ENCODE measurements at places on chromosomes 2 and 18. TPM values are rescaled to one million over a fixed set of nuclear protein-coding genes. Genes with fewer than 3 reads are reported as not detected.

PTH2R gene
- 0.31 TPM for total RNA-seq

UXS1 gene
- total RNA-seq, result 67.4 TPM

SEH1L gene
- total RNA-seq, result 28.8 TPM

VSNL1 gene
- 20.6 TPM for total RNA-seq

CCL20 gene
- not detected for total RNA-seq

FSHR gene
- total RNA-seq, result not detected

PDCD1 gene
- total RNA-seq, result not detected

FZD7 gene
- 27.1 TPM for total RNA-seq

DNA sequence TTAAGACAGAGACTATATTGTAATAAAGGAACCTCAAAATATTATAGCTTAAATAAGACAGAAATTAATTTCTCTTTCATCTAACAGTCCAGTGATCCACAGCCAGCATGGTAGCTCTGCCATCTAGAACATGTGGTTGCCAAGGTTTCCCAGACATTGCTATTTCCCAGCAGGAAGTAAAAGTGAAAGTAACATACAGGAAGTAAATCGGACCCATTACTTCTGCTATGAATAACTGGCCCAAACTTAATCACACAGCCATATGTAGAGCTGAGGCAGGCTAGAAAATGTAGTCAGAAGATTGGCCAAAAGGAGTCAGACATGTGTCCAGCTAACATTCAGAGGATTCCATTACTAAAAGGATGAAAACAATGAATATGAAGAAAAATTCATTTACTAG lies 71.0 kb downstream of the NOL4 start:
- no peak for DNase-seq

DNA sequence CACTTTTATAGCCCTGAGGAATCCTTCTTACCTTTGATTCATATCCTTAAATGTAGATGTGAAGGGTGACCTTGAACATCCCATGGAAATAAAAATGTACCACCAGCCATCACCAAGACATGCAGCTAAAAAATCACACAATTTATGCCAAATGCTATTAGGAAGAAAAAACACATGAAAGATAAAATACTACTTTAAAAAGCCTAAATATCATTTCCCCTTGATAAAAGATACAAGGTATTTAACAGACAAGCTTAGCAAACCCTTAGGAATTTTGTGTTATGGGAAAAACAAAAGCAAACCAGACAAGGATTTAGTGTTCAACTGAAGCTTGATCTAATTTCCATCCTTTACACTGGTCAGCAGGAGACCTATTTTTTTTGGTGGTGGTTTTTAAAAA lies 255.0 kb downstream of the ICOS start:
- DNase-seq, result no peak

GRCh38 chr2:16023506-16024360 lies 83.4 kb downstream of the MYCN start:
- no peak for DNase-seq

DNA sequence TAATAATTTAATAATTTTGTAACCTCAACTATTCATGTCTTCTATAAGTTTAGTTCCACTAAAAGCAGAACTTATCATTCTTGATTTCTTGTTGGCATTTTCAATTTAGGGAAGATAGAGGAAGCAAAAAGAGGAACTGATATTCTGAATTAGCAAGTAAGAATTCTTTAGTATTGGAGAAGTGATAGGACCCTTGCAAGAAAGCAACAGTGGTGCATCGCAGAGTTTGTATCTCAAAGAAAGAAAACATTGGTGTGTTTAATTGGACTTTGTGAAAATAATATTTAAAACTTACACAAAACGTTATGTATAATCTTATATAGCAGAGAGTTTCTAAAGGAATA lies 36.5 kb upstream of the TNFRSF11A start:
- no peak for DNase-seq

DNA sequence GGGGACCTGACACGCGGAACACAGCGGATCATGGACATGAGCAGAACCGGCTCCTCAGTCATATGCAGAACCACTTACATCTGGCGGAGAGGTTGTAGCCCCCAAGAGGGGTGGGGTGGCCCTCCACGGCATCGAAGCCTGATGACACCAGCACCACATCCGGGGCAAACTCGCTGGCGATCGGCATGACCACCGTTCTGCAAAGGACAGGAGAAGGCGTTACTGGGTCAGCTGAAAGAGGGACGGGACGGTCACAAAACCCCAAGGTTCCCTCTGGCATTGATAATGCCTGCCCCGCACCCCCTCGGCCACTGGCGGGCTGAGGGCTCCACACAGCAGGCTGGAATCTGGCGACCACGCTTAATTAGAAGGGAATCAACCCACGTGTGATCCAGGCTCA lies 220.5 kb downstream of the TWIST2 start:
- DNase-seq, result no peak

DNA sequence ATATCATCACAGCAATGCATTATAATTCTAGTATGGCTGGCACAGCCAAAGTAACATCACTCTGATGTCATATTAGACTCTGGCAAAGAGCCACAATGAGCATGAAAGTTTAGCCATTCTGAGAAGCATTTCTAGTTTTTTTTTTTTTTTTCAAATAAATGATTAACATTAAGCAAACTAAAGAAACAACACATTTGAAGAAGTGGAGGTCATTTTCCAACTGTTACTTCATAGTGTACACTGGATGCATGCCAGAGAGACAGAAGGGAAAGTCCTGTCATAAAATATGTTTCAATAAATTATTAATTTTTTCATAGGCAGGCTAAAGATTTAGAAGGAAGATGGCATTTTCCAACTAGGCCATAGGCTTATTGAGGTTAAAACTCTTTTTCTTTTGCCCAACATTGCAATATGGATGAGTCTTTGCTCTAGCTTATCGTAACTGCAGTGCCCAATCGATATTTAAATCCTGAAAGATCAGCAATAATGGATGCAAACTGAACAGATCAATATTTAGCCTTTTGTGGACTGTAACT lies 1630.4 kb upstream of the ACVR2A start:
- no peak for DNase-seq

- no peak for DNase-seq
Measured at GRCh38 chr2:239455436-239456203, 54.8 kb upstream of the HDAC4 start.

- DNase-seq, result peak; percentile 32
Measured at GRCh38 chr2:123993728-123994323, 31.3 kb upstream of the CNTNAP5 start.

DNA sequence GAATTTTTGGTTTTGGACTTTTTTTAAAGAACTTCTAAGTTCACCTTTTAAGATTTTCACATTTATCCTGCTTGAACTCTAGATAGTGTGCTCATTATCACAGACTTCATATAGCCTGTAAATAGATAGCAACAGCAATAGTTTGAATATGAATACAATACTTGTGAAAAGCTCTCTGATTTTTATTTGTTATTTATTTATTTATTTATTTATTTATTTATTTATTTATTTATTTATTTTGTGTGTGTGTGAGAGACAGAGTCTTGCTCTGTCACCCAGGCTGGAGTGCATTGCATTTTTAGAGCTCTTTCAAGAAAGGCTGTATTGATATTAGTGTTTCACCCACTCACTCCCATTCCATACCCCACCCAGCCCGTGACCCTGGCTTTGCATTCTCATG lies 153.6 kb downstream of the CNTNAP5 start:
- no peak for DNase-seq

GRCh38 chr2:235212501-235213158 lies 260.8 kb downstream of the SH3BP4 start:
- DNase-seq, result no peak

GRCh38 chr2:224221455-224221913 lies 180.4 kb downstream of the FAM124B start:
- DNase-seq, result no peak

GRCh38 chr2:170170281-170171040 lies 7.5 kb upstream of the MYO3B start:
- peak; percentile 69 for DNase-seq

DNA sequence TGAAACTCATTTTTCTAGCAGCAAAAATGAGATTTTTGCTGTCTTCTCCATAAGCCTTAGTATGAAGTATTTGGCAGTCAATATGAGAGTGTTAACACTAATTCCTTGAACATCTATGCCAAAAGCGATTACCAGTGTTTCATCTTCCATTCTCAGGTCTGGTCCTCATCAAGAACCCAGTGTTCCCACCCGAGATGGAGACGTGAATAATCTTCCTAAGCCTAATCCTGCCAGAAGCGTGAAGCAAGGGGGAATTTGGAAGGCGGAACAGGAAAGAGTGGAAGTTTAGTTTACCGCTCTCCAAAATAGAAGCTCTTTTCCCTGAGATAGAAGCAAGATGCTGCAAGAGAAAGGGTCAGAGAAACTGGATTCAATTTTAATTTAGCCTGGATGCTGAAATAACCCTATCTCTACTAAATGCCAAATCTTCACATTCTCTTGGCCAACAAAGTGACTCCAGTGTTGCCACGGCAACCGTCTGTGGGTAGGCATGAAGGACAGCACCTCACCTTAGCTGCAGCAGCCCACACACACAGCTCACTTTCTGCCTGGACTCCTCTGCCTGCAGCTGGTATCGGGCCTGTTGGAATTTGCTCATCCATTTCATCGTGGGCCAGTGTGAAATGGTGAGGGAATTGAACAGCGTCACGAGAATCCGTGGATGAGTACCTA lies 711.1 kb downstream of the CBLN2 start:
- peak; percentile 50 for DNase-seq

DNA sequence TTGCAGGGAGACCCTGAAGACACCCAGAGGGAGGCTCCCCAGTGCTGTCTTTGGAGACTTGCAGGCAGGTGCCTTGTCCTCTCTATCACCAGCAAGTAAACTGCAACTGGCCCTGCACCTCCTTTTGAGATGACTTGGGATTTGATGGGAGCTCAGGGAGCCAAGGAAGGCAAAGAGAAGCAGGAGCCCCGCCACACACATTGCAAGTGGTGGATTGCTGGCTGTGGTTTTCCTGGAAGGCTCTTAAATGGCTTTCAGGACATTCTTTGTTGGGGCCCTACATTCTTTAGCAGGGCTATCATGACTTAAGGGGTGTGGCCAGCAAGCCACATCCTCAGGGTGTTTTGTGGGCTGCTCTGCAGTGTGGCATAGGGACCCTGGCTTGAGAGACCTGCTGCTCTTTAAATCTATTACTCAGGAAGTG lies 39.9 kb upstream of the CDC42EP3 start:
- DNase-seq, result no peak

DNA sequence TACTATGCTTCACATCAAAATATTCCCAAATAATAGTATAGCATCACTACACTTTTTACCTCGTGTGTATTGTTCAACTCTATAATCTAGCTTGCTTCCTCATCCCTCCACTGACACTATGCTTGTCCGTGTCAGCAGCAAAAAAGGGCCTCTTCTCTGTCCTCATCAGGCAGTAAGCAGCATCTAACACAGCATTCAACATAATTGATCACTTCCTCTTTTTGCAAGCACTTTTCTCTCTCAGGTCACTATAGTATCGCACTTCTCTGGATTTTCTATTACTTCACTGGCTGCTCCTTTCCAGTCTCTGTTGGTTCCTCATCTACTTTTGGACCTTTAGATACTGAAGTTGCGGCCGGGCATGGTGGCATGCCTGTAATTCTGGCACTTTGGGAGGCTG lies 64.9 kb upstream of the ZSWIM2 start:
- no peak for DNase-seq

DNA sequence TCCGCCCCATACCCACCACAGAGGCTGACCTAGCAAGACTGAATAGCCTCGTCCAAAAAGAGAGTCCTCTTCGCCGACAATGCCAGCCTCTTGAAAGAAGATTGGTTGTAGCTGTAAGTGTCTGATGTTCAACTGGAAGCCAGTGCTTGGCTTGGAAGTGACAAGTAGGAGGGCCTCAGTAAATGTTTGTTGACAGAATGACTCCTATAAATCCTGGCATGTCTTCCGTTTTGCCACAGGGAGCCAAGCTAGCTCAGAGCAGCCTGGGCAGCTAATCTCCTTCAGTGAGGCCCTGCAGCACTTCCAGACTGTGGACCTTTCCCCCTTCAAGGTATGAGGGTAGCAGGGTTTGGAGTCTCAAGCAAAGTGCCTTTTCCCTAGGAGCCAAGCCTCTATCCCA lies 14.9 kb downstream of the ELMOD3 start:
- no peak for DNase-seq

- DNase-seq, result no peak
Measured at GRCh38 chr2:173806761-173807160, 158.4 kb downstream of the SP3 start.

GRCh38 chr2:20042531-20042930 lies 8.9 kb downstream of the LAPTM4A start:
- DNase-seq, result no peak

- no peak for DNase-seq
Measured at GRCh38 chr2:127619877-127620705, 25.9 kb upstream of the GPR17 start.

DNA sequence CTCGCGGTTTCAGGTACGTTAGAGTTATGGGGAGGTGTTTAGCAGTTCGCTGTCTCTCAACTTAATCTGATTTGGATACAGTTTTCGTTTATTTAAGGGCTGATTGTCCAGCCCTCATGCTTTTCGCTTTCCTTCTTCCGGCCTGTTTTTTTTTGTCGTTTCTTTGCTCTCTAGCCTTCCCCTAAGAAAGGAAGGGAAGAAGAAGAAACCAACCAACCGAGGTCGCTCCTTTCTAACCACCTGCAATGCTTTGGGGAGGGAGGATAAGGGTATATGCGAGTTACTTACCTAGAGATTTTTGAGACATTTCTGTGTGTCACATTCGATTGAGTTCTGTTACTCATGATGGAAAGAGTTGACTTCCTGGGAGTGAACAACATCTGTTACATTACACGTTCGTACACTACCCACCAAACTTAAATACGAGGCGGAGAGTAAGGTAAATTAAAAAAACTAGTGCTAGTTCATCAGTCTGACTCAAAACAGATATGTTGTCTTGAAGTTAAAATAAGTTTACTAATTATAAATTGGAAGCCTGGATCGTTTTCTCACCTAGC lies 918 bp downstream of the EIF5B start:
- DNase-seq, result peak; percentile 15

DNA sequence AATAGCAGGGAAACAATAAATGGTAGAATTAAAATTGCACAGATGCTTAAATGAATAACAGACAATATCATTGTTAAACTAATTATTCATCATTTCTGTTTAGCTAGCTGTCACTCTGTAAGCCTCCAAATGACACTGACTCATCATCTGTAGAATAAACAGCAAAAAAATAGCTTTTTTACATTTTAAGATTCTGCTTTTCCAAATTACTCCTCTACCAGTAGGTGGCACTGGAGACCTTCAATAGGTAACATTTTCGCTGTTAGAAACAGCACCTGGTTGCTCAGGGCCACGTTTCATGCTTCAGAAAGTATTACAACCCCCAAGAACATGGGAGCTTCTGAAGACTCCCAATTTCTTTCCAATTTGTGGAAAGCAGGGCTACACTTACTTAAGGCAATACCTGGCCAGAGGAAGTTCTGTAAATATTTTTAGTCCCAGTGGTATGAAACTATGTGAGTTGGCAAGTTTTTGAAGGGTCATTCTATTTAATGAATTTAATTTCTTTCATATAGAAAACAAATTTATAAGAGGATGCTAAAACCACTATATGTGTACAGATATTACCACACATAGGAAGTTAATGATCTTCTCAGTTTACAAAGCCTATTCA lies 45.4 kb downstream of the TTN start:
- peak; percentile 70 for DNase-seq

- no peak for DNase-seq
Measured at GRCh38 chr2:207405150-207405549, 124.6 kb upstream of the CREB1 start.

GRCh38 chr2:16243411-16243996 lies 303.2 kb downstream of the MYCN start:
- DNase-seq, result no peak

Measured in tongue (tissue), 3 donors.